ENCODE measurements at places on chromosomes 4 and X.

DNA sequence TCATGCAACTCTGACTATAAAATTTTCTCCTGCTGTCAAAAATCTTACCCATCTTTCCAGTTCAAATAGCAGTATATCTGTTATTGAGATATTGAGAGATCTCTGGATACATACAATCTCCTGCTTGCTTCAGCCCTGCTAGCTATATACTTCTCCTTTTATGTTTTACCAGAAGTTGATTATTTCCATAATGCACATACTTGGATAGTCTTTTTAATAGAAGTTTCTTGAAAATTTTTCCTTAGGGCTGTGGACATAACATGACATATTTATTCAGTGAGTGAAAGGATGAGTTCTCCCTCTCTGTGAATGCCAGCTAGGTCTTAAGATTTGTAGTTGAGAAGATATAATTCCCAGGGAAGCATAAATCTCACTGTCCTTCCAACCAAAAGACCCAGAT lies 234.1 kb upstream of the NR3C2 start:
- DNase-seq = no peak

DNA sequence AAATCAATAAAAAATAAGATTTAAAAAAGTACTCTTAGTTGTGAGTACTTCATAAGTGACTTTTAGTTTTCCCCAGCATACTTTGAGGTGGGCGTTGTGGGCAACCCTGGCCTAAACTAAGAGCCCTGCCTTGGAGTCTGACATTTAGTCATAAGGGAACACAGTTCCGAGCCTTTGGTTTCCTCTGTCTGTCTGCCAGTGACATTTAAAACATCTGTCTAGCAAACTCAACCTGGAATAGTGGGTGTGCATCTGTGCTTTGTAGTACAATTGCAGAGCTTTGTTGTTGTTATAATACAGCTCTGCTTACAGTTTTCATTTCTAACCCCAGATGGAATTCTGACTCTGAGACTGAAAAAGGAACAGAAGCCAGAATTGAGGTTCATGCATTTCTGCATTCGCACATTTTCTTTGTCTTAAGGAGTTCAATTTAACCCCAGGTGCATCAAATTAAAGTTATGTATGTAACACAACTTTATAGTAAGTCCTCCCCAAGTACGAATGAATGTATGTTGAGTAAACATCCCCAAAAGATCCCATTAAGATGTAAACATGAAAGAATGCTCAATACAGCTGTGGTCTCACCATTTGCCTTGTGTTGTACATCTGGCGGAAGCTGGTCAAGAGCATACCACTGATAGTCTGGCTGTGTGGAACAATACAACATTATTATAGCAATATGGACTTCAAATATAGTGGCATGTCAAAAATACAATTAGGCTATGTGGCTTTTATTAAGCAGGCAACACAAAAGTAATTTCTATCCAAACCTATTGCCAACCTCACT lies 25.9 kb downstream of the TNIP3 start:
- DNase-seq = no peak

- DNase-seq = no peak
Measured at GRCh38 chr4:110245577-110245976, 47.2 kb upstream of the ELOVL6 start.

- no peak for DNase-seq
Measured at GRCh38 chrX:154486396-154487207, at the start of gene UBL4A. TSS of gene UBL4A (minus strand) at chrX:154486615. CDS start at chrX:154486584, 31 bp downstream.

- no peak for DNase-seq
Measured at GRCh38 chr4:55175779-55176231, 50.4 kb upstream of the KDR start.

DNA sequence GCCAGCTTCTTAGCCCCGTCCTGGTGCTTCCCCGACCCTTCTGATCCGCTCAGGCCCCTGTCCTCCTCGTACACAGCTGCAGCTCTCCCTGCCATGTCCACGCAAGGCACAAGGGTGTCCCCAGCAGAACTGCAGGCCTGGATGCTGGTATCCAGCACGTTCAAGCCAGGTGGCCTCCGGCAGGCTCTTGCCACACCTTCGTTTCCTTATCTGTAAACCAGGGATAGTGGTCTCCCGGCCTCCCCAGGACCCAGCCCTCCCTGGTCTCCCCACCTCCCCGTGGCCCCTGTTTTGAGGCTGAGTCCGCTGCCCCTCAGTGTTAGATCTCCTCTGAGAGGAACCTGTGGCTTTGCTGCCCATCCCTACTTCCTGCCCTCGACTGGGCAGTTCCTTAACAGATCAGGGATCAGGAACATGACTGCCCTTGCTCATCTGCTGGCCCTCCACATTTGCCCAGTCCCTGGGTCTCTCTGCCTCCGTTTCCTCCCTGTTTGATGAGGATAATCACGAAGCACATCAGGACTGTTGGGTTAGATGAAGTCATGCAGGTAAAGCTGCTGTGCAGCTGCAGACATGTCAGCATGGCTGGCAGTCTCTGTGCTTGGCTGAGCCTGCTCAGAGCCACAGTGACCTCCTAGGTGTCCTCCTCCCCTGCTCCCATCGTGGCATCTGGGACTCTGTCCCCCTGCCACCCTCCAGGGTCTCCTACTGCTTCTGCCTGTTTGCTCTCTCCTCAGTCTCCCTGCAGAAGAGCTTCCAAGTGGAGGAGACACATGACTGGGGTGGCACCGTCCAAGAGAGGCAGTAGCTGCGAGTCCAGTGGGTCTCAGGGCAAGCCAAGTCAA lies 32.9 kb downstream of the PIGG start:
- no peak for DNase-seq

GRCh38 chr4:17103231-17103630 lies 204.8 kb upstream of the LDB2 start:
- no peak for DNase-seq

GRCh38 chr4:154714339-154715040 lies 29.3 kb upstream of the LRAT start:
- DNase-seq = no peak

DNA sequence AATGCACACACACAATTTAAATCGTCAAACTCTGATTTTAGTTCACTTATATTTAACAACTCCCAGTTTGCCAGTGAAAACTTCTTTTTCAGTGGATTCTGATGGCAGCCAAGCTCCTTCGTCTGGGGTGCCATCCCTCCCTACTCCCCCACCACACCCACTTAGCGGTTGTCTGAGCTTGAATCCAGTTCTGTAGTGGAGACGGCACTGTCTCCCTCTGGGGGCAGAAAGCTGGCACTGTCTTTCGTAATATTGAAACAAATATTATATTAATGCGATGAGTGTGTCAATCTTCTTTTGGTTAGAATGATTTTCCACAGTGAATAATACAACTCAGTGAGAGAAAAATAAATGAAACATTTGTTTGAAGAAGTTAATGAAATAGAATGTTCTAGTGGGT lies 5.4 kb downstream of the MEPE start:
- DNase-seq = no peak

- no peak for DNase-seq
Measured at GRCh38 chr4:14277505-14277904, 650.0 kb upstream of the BOD1L1 start.

DNA sequence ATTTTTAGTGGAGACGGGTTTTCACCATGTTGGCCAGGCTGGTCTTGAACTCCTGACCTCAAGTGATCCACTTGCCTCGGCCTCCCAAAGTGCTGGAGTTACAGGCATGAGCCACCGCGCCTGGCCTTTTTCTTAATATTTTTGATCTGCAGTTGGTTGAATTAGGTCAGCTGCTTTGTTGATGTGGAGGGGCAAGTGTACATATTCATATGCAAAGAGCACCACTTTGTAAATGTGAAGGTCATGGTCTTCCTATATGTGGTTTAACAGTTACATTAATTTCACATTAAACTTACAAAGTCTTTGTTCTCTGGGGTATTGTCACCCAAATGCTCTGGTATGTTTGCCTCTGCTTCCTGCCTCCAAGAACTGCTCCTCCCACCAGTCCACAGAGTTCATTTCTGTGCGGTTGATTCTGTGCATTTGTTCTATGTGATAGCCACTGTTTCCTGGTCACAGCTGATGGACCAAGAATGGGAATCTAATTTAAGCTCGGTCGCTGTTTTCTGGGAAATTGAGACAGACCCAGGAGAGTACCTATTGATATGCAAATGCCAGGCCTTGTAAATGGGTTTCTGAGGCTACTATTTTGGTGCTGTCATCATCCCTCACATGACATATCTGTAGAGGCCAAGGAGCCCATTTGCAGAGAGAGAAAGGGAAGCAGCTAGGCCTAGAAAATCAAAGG lies 26.9 kb upstream of the HPSE start:
- DNase-seq = no peak

- DNase-seq = no peak
Measured at GRCh38 chr4:92184566-92184965, 119.2 kb upstream of the GRID2 start.

DNA sequence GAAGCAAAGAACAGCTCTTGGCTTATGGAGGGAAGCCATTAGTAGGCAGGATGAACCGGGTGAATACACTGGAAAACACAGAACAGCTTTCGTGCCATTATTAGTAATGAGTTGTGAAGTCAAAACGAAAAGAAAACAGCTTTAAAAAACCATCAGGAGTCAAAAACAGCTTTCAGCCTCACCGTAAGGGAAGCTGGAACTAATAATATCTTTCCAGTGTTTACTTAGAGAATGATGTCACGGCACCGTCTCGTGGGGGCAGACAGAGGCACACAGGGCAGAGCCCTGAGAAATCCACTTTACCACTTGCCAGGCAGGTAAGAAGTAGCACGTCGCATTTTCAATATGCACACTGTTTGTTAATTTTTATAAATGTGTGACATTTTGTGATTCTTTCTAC lies 37.9 kb upstream of the HMX1 start:
- DNase-seq = peak; percentile 14

DNA sequence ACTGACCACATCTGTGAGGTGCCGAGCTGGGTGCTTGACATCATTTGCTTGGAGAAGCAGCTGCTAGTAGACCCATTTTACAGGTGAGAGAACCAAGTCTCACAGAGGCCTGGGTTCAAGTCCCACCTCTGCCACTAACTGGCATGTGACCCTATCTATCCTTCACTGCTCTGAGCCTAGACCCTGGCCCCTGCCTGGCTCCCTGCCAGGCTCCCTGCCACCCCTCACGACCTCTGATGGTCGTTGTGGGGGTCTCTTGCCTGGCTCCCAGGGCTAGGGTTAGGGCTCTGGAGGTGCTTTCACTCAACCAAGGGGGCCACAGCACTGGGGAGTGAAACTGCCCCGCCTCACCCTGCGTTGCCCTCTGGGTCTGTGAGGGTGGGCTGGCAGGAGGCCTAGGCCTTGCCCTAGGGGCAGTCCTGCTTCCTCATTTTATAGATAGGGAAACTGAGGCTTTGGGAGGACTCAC lies 7.2 kb upstream of the ADD1 start:
- no peak for DNase-seq

DNA sequence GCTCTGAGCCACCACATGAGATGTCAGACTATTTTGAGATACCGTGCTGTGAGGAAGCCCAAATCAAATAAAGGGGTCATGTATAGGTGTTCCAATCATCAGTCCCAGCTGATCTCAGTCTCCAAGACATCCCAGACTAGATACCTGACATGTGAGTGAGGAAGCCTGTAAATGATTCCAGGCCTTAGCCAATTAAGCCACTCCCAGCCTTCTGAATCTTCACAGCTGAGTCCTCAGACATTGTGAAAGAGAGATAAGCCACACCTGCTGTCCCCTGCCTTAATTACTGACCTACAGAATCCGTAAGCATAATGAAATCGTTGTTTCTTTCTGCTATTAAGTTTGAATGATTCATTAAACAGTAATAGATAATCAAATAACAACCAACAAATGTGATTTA lies 671.4 kb downstream of the ZNF674 start:
- no peak for DNase-seq

- DNase-seq = no peak
Measured at GRCh38 chrX:37815366-37815765, 32.0 kb downstream of the DYNLT3 start.

GRCh38 chrX:68719181-68719903 lies 71.9 kb downstream of the STARD8 start:
- no peak for DNase-seq

DNA sequence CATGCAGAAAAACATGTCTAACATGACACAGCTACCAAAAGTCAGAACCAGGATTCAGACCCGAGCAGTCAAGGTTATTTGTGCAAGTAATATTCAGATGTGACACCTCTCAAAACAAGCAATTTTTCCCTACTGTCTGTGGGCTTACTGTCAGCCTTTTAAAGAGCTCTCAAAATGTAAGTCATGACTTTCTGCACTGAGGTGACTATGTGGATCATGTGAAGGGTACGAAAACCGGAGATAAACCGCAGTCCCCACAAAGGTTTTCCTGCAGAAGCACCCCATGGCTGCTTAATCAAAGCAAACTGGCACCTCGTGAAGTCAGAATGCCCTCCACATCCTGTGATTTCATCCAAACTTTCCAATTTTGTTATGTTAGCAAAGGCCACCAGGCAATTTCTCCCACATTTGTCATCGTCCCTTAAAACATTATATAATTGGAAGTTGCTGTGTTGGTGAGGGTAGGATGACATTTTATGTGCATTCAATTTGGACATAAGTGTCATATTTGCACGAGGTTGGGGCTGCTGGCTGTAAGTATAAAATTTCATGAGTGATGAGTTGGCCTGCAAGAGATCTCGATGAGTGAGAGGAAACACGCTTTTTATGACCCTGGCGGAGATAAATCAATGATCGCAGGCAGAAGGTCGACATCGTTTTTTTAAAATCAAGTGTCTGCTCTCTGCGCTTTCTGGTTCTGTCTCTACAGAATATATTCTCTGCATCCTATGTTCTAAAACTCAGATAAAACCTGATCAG lies 161.2 kb downstream of the STK32B start:
- no peak for DNase-seq

DNA sequence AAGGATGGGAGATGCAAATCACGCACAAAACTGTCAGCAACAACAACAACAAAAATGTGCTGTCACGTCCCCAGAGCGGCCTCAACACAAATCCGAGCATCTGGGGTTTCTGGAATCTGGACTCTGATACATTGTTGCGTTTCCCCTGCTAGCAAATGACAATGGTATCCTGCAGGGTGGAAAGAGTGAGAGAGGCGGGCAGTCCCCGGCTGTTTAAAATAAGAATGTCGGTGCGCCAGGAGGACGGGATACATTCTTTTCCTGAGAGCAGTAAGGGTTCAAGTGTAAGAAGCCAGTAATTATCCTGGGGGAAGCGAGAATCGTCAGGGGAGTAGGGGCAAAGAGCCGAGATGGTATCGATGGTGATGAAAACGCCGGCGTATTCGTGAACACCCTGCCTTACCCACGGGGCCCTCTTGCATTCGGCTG lies 310.2 kb downstream of the ASMT start:
- no peak for DNase-seq

- DNase-seq = no peak
Measured at GRCh38 chrX:1341545-1342184, 5.1 kb downstream of the IL3RA start.

GRCh38 chr4:45438047-45438446 lies 685.8 kb downstream of the GABRG1 start:
- no peak for DNase-seq

GRCh38 chrX:131752493-131753198 lies 208.8 kb downstream of the OR13H1 start:
- peak; percentile 87 for DNase-seq

DNA sequence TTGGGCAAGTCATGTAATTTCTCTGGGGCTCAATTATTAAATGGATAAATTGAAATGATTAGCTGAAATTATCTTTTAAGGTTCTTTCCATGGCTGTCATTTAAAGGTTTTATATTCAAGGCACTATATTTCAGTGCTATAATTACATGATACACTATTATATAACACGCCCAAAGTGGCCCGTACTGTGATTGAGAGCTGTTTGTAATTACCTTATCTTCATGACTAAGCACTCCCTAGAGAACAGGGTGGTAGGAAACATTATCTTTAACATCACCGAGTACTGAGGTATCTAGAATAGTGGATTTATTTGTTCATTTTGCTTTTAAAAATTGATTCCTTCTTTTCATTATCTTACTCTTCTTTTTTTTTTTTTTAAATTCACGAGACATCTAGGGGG lies 79.0 kb downstream of the DIAPH2 start:
- no peak for DNase-seq

All from coronary artery (tissue), 2 donors.